NCI-H1436 treated with DMSO at 0.1 percent for 48 hours (cell line): ENCODE measurements at places on chromosomes 1 and 21.

GRCh38 chr21:46172863-46173528 is 11.3 kb downstream of the SPATC1L start:
- no peak for DNase-seq

DNA sequence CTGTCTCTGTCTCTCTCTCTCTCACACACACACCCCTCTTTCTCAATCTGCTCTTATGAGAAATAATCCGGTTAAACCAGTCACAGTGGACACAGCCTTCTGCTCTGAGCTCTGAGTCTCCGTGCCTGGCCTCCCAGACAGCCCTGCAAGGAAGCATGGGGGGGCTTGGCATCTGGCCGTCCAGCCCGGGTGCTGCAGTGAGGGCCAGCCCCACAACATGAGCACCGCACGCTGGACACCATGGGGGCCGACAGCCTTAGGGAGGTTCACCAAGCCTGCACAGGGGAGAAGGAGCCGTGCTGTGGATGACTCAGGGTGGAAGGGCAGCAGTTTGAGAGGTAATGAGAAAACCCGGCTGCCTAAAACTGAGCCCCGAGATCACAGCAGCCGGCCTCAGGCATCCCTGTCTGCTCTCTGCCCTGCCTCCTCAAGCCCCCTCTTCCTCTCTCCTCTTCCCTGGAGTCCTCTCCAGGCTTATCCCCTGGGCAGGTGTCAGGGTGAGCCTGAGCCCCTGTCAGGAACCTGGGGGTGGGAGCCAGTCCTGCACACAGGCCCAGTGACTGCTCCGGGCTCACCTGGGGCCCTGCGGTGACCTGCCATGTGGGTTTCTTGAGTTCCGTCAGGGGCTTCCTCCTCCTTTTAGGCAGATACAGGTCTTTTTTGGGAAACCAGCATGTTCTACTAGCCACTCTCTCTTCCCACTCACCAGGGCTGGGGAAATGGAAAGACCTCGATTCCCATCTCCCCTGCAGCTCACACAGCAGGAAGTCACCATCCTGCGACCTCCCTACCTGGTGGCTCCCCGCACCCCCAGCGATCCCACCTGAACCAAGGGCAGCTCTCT is 92.8 kb downstream of the ITPKB start:
- DNase-seq = no peak

DNA sequence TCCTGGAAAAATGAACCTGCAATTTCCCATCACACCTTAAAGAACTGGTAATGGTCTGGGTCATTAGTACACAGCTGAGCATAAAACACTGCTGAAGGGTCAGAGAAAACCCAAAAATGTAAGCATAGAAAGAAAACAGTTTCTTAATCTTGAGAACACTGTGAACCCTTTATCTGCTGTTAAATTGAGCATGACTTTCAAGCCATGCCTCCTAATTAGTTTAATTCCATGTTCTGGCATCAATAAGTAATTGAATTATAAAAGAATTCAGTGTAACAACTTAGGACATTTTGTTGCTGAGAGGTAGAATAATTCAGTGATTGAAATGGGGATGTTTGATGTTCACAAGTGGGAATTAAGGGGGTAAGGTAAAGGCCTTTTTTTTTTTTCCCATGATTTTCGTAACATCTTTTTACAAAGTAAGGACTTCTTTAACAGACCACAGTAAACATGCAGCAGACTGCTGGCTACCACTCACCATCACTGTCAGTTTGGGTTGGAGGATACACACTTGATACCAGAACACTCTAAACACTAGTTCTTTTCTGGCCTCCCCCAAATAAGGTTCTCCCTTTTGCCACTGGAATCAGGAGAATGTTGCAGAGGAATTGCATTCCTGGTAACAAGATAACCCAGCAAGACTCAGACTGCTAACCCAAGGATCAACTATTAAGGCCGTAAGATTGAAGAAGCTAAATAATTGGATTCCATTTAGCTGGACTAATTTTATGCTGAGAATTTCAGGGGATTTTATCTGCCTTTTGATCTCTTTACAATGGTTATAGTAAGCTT is 3.0 kb downstream of the RWDD3 start:
- DNase-seq = no peak

- DNase-seq = no peak
Observed at GRCh38 chr1:17601643-17602382, 62.3 kb downstream of the ARHGEF10L start.

GRCh38 chr21:23890652-23891051 is 1716.6 kb downstream of the MRPL39 start:
- DNase-seq = no peak

GRCh38 chr1:244349103-244349531 is 102.6 kb downstream of the ADSS2 start:
- no peak for DNase-seq

DNA sequence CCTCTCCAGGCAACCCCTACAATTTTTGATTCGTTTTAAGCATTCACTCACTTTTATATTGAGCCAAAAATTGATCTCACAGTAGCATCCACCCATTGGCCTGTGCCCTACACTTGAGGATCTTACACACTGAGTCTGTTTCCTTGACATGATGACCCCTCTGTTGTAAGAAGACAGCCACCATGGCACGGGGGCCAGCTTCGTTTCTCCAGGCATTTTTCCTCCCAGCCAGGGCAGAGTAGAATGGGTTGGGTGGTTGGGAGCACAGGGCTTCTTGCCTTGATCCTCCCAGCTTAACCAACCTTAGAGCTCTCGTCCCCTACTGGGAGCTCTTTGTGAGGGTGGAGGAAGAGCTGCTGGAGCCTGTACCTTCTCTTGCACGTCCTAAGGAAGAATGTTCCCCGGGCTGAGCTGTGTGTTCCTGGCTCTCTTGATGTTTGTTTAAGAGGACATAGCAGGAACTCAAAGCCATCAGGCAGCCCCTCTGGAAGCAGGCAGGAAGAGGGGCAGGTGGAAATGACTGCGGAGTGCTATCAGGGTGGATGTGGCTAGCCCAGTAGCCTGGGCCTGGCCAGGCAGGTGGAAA is 213.2 kb upstream of the TMEM51 start:
- DNase-seq = no peak

- no peak for DNase-seq
Observed at GRCh38 chr1:32361674-32362473, 411 bp downstream of the FAM229A start.

- no peak for DNase-seq
Observed at GRCh38 chr1:55314740-55315139, 99.6 kb upstream of the USP24 start.

- peak; percentile 97 for DNase-seq
Observed at GRCh38 chr1:155227261-155228095, 19.0 kb downstream of the MTX1 start.

DNA sequence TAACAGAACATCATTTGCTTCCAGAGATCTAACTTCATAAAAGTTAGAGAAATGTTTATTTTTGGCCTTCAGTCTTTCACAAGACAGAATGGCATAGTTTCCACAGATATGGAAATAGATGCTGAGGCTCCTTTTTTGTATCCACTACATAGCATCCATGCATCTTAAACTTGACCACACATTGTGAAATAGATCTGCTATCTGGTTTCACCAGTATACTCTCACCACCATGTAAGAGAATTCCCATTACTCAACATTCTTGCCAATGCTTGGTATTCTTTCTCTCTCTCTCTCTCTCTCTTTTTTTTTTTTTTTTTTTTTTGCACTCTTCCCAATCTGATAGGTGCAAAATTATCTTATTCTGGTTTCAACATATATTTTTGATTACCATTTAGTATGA is 52.1 kb upstream of the PRMT6 start:
- DNase-seq = no peak

- DNase-seq = no peak
Observed at GRCh38 chr1:93617670-93618499, 63.8 kb downstream of the BCAR3 start.

GRCh38 chr1:2523891-2524609 is 2.3 kb downstream of the PANK4 start:
- DNase-seq = no peak

- DNase-seq = no peak
Observed at GRCh38 chr1:110119843-110120242, 7.6 kb downstream of the UBL4B start.

GRCh38 chr1:48506870-48507269 is 34.9 kb upstream of the SPATA6 start:
- DNase-seq = no peak

DNA sequence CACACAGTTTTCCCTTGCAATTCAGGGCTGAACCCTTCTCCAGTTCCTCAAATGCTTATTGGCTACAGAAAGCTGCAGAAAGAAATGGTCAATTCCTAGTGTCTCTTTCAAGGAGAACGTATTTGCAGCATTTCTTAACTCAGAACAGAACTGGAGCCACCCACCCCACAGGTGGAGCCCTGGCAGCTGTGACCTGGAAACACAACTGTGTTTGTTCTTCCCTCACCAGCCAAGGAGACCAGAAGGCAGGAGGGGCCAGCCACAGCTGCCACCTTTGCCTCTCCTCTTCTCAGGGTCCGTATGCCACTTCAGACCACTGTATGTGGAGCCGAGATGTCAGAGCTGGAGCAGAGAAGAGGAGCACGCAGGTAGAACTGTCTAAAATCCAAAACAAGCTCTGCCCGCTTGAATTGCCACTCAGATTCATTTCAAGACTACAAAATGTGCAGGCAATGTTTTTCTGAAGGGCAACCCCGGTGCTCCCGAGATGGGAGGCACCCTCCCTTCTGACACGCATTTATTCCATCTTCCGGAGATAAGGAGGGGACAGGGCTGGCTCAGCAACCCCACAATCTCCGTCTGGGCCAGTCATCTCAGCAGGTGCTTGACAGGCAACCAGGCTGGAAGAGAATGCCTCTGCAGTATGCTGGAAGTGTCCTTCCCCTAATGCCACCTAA is 16.7 kb downstream of the CD247 start:
- DNase-seq = no peak

DNA sequence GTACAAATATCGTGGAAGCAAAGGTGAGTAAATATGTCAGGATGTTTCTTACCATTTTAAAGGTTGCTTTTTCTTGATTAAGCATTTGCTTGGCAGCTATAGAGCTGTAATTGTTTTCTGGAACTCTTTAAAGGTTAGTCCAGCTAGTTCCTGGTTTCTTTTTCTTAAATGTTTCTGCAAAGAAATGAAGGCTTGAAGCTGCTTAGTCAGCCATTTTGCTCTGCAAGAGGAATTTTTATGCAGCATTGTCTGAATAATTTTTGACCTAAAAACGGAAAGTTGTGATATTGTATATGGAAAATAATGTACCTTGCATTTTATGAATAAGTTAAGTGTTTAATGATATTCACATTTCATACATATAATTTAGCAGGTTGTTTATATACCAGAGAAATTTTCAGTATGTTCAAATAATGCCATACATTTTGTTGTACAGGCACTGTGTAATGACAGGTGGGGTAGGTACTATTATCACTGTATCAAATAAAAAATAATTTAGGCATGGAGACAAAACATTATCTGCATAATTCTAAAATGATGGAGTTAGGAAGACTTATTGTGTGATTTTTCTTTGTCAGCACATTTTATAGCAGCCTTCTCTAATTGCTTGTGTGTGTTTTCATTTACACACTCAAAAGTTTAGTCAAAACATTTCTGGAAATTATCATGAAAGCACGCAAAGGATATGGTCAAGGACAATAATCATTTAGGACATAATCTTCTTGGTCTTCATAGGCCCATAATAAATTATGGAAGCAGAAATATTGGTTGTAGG is 624.4 kb downstream of the NCAM2 start:
- DNase-seq = no peak

- no peak for DNase-seq
Observed at GRCh38 chr21:26708223-26708800, 135.2 kb upstream of the CYYR1 start.

- no peak for DNase-seq
Observed at GRCh38 chr1:84884671-84885389, 8.2 kb downstream of the LPAR3 start.

GRCh38 chr1:1616045-1616790 is 918 bp downstream of the MIB2 start:
- no peak for DNase-seq

DNA sequence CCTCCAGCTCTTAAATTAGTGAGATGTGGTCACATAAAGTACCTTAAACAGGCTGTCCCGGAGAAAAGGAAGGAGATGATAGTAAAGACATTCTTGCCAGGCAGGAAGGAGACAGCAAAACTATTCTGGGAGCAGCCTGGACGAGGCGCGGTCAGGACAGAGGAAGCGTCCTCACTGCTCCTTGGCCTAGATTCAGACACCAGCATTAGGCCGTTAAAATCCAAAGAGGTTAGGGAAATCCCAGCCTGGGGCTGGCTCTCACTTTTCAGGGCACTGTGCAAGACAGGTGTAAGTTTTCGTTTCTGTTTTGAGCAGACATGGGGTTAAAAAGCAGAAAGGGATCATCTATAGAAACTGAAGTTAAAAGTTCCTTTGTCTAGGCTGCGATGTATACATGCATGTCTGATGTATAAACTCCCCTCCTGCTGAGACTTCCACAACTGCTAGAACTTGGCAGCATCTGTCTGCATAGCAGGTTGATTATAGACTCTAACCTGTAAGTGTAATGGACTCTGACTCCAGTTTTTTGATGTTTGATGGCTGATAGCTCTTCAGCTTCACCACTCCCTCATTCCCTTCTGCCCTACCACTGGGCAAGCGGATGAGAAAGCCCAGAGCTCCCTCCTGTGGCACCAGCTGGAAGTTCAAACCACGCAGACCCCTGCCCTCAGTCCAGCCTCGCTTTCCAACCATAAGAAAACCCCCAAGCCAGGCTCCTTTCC is 21.5 kb downstream of the STPG1 start:
- DNase-seq = no peak

DNA sequence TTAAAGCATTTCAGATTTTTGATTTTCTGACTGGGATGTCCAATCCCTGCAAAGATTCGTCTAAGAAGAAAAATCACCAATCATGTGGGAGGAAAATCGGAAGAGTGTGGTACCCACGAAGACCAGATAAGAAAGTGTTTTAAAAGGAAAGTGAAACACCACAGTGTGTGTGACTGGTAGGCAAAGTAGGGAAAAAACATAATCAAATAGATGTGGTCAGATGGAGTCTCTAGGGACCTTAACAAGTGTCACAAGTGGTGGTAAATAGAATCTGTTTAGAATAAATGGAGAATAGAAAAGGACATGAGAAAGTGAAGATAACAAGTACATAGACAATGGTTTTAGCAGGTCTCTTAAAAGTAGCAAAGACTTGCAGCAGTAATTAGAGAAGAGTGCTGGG is 154.6 kb downstream of the SLC30A10 start:
- no peak for DNase-seq

GRCh38 chr1:209176866-209177430 is 406.6 kb upstream of the CAMK1G start:
- no peak for DNase-seq

GRCh38 chr1:116807394-116808199 is 53.4 kb downstream of the CD2 start:
- DNase-seq = no peak
